ENCODE measurements at places on chromosomes 1 and 21. TPM values are rescaled to one million over a fixed set of nuclear protein-coding genes. Genes with fewer than 3 reads are reported as not detected.

Gene TNFRSF18
- 0.27 TPM for total RNA-seq

Gene RABIF
- total RNA-seq: 12.3 TPM

Gene CRNN
- not detected for total RNA-seq

- H3K27me3 ChIP-seq: no peaks in the 10 kb centered on the region
- peak overlapping the region; percentile 52 for H3K27ac ChIP-seq
- no peaks in the 10 kb centered on the region for H3K4me1 ChIP-seq
- peaks cover 13% of the 10 kb centered on the region for H3K36me3 ChIP-seq
These were observed 13.2 kb downstream of the AGRN start for GRCh38 chr1:1033009-1033587.

GRCh38 chr1:171984850-171985485 is 143.7 kb downstream of the DNM3 start:
- H3K27ac ChIP-seq: no peak overlapping the region
- peak; percentile 23 for DNase-seq
- no peak overlapping the region for H3K4me3 ChIP-seq
- no peaks in the 10 kb centered on the region for H3K36me3 ChIP-seq

DNA sequence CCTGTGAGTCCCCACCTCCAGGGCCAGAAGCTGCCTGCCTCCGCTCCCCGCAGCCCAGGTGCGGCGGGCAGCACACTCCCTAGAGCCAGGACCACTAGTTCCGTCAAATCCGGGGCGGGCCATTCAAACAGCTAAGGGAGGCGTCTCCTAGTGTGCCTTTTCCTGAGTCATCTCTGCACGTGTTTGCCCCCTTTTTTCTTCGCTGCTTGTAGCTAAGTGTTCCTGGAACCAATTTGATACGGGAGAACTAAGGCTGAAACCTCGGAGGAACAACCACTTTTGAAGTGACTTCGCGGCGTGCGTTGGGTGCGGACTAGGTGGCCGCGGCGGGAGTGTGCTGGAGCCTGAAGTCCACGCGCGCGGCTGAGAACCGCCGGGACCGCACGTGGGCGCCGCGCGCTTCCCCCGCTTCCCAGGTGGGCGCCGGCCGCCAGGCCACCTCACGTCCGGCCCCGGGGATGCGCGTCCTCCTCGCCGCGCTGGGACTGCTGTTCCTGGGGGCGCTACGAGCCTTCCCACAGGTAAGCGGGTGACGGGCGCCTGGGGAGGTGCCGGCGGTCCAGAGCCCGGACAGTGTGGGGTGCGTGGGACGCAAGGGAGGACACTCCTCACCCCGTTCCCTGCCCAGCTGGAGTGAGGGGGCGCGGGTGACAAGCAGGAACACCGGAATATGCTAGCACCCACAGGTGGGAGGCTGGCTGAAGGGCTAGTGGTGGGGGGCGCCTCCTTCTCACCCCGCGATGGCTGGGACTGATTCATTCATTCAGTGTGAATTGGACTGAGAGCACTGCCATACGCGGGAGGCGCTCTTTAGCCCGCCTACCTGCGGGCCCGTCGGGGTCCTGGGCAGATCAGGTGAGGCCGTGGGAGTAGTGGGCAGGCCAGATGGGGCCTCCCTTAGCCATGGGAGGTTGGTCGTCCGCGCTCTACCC is at the start of gene TNFRSF8:
Gene TNFRSF8 (plus strand): TSS at position 163 of the 932 bp plus-strand sequence. CDS start 296 bp downstream, at position 459.
- H3K27ac ChIP-seq: peak within 1 kb of the TSS; percentile 74
- peak; percentile 78 for DNase-seq
- H3K4me3 ChIP-seq: peak within 1 kb of the TSS; percentile 51
- peaks cover 16% of the 10 kb centered on the region for H3K36me3 ChIP-seq

GRCh38 chr1:23577056-23578004 is 18.0 kb upstream of the ID3 start:
- H3K4me3 ChIP-seq: no peak overlapping the region
- DNase-seq: peak; percentile 50
- H3K27ac ChIP-seq: peak overlapping the region; percentile 17
- H3K36me3 ChIP-seq: no peaks in the 10 kb centered on the region
- peaks cover 10% of the 10 kb centered on the region for H3K4me1 ChIP-seq
- no peaks in the 10 kb centered on the region for H3K27me3 ChIP-seq

- H3K4me3 ChIP-seq: no peak overlapping the region
- no peak overlapping the region for H3K27ac ChIP-seq
- H3K36me3 ChIP-seq: no peaks in the 10 kb centered on the region
- DNase-seq: peak; percentile 59
- H3K4me1 ChIP-seq: no peaks in the 10 kb centered on the region
- H3K27me3 ChIP-seq: no peaks in the 10 kb centered on the region
These were observed 30.8 kb upstream of the RPTN start for GRCh38 chr1:152189657-152190442.

DNA sequence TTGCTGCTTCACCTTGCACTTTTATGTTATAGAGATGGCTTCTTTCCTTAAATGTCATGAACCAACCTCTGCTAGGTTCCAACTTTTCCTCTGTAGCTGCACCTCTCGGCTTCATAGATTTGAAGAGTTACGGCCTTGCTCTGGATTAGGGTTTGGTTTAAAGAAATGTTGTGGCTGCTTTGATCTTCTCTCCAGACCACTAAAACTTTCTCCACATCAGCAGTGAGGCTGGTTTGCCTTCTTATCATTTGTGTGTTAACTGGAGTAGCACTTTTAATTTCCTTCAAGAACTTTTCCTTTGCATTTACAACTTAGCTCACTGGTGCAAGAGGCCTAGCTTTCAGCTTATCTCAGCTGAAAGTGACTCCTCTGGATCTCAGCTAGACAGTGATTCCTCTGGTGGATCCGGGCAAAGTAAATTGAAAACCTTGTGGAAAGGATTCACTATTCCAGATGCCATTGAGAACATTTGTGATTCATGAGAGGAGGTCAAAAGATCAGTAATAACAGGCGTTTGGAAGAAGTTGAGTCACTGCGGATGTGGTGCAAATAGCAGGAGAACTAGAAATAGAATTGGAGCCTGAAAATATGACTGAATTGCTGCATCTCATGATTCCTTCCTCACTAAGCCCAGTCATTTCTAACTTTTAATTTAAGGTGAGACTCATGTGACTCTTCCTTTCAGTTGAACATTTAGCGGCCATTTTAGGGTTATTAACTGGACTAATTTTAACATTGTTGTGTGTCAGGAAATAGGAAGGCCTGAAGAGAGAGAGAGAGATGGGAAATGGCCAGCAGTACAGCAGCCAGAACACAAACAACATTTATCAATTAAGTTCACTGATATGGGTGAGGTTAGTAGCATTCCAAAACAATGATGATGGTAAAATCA is 16.2 kb upstream of the RGS1 start:
- H3K27ac ChIP-seq: no peak overlapping the region
- H3K36me3 ChIP-seq: no peaks in the 10 kb centered on the region
- H3K4me1 ChIP-seq: no peaks in the 10 kb centered on the region
- H3K4me3 ChIP-seq: no peak overlapping the region
- no peak for DNase-seq
- H3K27me3 ChIP-seq: no peaks in the 10 kb centered on the region

DNA sequence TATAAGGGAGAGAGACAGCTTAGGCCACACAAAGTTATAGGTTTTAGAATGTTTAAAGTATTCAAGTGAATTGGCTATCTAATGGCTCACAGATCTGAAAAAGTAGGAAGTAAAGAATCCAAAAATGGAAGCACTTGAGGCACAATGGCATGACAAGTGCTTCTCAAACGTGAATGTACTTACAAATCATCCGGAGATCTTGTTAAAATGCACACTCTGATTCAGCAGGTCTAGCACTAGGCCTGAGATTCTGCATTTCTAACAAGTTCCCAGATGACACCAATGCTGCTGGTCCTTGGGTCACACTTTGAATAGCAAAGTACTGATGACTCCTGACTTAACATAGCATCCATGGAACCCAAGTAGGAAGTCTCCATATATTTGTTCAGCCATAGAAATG is 20.9 kb upstream of the AGL start:
- no peak overlapping the region for H3K27ac ChIP-seq
- no peak for DNase-seq
- H3K36me3 ChIP-seq: no peaks in the 10 kb centered on the region
- no peaks in the 10 kb centered on the region for H3K4me1 ChIP-seq

DNA sequence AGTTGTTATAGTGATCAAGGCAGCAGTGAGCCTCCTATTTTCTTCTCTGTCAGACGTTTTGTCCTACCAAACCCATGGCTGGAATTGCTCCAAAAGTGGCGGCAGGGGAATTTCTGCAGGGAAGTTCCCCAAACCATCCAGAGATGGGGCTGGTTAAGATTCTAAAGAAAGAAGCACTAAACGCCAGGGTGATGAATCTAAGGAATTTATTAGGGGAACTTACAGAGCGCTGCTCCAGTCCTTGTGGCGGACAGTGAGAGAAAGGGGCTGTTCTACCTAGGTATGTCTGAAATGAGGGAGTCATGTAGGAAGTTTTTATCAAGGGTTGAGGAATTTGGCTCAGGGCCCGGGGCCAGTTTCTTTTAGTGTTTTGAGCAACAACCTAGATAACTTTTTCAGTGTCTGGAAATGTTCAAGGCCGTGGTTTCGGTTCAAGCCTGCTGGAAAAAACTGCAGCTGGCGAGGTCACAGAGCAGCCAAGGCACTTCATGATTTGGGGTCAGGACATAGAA is 222.4 kb upstream of the B3GALT2 start:
- H3K27me3 ChIP-seq: no peaks in the 10 kb centered on the region
- no peak overlapping the region for H3K27ac ChIP-seq
- no peak for DNase-seq
- H3K4me1 ChIP-seq: no peaks in the 10 kb centered on the region

- H3K27me3 ChIP-seq: no peaks in the 10 kb centered on the region
- no peak overlapping the region for H3K27ac ChIP-seq
- H3K4me3 ChIP-seq: no peak overlapping the region
- no peak for DNase-seq
These were observed 10.0 kb downstream of the MYBPHL start for GRCh38 chr1:109296782-109297181.

DNA sequence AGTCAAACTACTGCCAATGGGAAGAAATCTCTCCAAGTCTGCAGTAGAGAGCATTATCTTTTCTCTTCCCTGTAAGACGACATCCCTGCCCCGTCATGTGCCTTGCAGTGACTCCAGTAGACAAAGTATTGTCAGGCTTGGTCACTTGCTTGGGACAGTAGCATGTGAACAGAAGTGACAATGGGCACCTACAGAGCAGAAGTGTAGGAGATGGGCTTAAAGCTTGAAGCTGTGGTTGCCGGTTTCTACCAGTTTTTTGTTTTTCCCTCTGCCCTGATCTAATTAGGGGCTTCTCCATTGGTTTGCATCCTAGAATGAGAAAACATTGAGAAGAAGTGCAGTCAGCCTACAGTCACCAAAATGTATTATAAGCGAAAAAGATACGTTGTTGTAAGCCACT is 12.7 kb downstream of the F3 start:
- no peak overlapping the region for H3K27ac ChIP-seq
- no peaks in the 10 kb centered on the region for H3K4me1 ChIP-seq
- H3K27me3 ChIP-seq: peaks cover 15% of the 10 kb centered on the region
- DNase-seq: no peak
- no peaks in the 10 kb centered on the region for H3K36me3 ChIP-seq

GRCh38 chr1:68112835-68113243 is 62.4 kb upstream of the DIRAS3 start:
- no peaks in the 10 kb centered on the region for H3K4me1 ChIP-seq
- no peak overlapping the region for H3K27ac ChIP-seq
- no peaks in the 10 kb centered on the region for H3K36me3 ChIP-seq
- DNase-seq: no peak
- H3K27me3 ChIP-seq: no peaks in the 10 kb centered on the region

DNA sequence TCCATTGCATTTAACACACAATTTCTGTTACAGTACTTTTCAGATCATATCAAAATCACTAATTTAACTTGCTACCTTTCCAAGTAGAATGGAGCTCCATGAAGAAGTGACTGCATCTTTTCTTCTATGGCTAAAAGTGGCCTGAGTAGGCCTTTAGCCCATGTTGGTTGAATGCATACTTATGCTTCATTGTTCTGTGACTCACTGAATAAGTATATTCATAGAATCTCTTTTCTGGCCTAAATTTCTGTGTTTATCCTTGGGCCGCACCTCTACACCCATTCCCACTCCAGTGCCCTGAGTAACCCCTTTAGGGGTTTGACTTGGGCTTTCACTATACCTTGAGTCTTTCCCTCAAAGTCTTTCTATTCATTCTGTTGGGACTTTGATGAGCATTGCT is 42.1 kb upstream of the ARHGAP29 start:
- H3K27me3 ChIP-seq: no peaks in the 10 kb centered on the region
- DNase-seq: no peak
- no peaks in the 10 kb centered on the region for H3K4me1 ChIP-seq
- no peaks in the 10 kb centered on the region for H3K36me3 ChIP-seq
- H3K27ac ChIP-seq: no peak overlapping the region

DNA sequence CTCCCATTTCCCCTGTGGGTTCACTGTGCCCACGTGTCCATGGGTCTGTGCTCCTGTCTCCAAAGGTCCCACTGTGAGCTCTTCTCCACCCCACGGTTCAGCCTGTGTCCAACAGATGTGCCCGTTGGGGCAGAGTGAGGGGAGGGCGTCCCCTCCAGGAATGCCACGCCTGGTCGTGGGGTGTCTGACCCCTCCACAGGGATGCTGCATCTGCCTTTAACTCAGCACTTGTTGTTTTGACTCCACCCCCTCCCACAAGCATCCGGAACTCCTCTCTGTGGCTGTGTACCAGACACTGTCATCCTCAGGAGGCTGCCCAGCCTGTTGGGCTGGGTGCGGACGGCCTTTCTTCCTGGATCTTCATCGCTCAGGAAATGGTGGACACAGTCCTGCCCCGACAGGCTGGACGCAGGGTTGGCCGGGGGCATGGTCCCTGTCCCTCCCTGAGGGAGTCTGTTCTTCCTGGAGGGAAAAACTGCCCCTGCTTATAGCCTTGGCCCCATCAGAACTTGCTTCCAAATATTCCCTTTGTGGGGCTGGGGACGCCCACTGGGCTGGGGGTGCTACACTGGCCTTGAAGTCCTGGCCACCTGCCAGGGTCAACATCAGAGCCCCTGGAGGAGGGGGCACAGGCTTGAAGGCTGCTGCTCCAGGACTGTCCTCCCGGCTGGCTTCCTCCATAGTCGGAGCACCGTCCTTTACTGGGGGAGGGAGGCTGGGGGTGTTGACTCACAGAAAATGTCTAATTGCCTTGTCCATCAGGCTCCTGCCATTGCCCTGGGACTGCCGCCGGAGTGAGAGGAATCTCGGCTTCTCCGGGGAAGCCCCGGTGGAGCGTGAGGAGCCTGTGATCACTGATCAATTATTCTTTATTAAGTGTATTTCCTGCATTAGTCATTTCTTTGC is 182.0 kb upstream of the C1orf174 start:
- H3K36me3 ChIP-seq: no peaks in the 10 kb centered on the region
- peaks cover 16% of the 10 kb centered on the region for H3K27me3 ChIP-seq
- no peaks in the 10 kb centered on the region for H3K4me1 ChIP-seq
- no peak overlapping the region for H3K27ac ChIP-seq
- no peak for DNase-seq

All from K562 (cell line).